ENCODE measurements at places on chromosomes 13 and 19. TPM values are rescaled to one million over a fixed set of nuclear protein-coding genes. Genes with fewer than 3 reads are reported as not detected.

DNA sequence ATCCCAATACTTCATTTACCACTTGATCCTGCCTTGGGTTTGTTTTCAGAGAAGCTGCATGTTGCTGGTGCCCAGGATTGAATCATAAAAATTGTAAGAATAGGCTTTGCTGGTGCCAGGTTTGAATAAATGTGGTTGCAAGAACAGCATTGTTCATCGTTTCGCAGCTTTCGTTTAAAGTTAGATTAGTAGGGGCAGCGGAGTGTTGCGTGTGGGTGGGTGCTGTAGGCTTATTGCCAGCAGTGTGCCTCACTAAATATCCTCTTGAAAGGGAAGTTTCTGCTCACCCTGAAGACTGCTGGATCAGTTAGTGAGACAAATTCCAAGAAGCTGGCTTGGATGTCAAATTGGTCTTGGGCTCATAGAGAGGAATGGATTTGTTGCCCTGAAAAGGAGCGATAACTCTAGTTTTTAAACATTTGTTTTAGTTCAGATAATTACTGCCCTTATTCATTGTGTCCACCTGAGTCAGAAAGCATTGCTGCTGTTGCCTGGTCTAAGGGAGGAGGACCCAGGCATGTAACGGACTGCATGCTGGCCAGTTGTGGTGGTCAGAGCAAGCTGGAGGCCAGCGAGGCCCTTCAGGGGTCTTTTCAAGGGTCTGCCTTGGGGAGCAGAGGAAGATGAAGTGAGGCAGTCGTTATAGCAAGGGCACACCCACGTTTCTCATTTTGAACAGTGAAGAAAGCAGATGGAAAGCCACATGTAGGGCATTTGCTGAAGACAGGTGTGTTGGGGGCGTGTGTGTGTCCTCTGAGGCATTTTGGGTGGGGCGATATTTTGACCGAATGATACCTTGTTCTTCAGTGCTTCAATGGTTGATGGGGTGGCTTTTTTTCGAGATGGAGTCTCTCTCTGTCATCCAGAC, 8.5 kb downstream of the ILF3 start:
- DNase-seq: no peak
- H3K4me1 ChIP-seq: peaks cover 9% of the 10 kb centered on the region
- peak overlapping the region; percentile 30 for H3K27ac ChIP-seq
- H3K4me3 ChIP-seq: no peak overlapping the region
- no peaks in the 10 kb centered on the region for H3K27me3 ChIP-seq

- no peak overlapping the region for H3K4me3 ChIP-seq
- H3K27ac ChIP-seq: no peak overlapping the region
- no peaks in the 10 kb centered on the region for H3K4me1 ChIP-seq
- DNase-seq: no peak
Measured at GRCh38 chr13:101576977-101577376, 124.5 kb downstream of the ITGBL1 start.

DNA sequence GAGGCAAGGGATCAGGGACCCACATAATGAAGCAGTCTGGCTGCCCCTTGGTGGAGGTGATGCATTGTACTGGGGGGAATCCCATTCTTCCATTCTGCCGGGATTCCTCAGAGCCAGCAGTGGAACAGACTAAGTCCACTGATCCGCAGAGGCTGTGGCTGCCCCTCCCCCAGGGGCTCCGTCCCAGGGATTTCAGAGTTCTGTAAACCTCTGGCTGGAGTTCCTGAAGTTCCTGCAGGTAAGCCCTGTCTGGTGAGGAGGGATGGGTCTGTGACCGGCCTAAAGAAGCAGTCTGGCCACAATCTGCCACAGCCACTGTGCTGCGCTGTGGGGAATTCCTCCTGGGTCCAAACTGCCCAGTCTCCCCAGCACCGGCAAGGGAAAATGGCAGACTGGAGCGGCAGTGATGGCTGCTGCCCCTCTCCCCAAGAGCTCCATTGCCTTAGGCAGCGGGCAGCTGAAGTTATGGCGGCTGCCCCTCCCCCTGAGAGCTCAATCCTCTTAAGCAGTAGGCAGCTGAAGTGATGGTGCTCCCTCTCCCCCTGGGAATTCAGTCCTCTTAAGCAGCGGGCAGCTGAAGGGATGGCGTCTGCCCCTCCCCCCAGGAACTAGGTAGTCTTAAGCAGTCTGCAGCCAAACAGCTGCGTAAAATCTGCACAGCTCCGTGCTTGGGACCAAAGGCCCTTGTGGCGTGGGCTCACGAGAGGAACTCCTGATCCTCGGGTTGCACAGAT, 155.7 kb downstream of the PCDH17 start:
- DNase-seq: no peak
- no peak overlapping the region for H3K4me3 ChIP-seq
- no peaks in the 10 kb centered on the region for H3K4me1 ChIP-seq
- no peak overlapping the region for H3K27ac ChIP-seq
- no peaks in the 10 kb centered on the region for H3K36me3 ChIP-seq

- no peaks in the 10 kb centered on the region for H3K27me3 ChIP-seq
- H3K4me3 ChIP-seq: peak overlapping the region; percentile 69
- H3K36me3 ChIP-seq: no peaks in the 10 kb centered on the region
- DNase-seq: no peak
- no peak overlapping the region for H3K27ac ChIP-seq
Measured at GRCh38 chr19:6531163-6531955, 533 bp downstream of the TNFSF9 start.

DNA sequence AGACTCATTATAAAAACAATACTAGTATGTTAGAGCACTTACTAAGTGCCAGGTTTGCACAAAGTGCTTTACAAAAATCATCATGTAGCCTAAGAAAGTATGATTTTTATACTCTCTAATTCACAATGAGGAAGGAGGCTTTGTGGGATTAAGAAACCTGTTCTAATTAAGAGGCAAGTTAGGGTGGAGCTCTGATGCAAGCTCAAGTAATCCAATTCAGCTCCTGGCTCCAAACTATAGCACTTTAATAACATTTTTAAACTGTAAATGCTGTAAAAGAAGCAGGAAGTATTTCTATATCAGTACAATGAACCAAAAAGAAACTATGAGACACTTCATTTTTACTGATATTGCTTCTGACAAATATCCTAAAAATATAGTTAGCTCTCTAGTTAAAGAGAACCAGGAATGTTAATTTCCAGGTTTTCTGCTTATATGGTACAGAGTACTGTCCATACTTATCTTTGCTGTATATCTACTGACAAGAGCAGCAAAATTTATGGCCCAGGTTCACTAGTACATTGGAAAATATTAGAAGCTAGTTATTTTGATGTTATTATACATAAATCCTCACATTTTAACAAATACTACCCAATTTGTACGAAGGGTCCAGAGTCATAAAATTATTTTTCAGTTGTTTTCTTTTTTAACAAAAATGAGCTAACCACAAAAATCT, 482.0 kb downstream of the DIAPH3 start:
- no peak overlapping the region for H3K27ac ChIP-seq
- no peaks in the 10 kb centered on the region for H3K27me3 ChIP-seq
- peaks cover 73% of the 10 kb centered on the region for H3K4me1 ChIP-seq
- H3K36me3 ChIP-seq: no peaks in the 10 kb centered on the region
- no peak for DNase-seq
- no peak overlapping the region for H3K4me3 ChIP-seq

GRCh38 chr19:24032651-24033050, 54.3 kb upstream of the ZNF254 start:
- H3K27me3 ChIP-seq: no peaks in the 10 kb centered on the region
- H3K27ac ChIP-seq: peak overlapping the region; percentile 98
- no peaks in the 10 kb centered on the region for H3K4me1 ChIP-seq
- peaks cover 4% of the 10 kb centered on the region for H3K36me3 ChIP-seq
- H3K4me3 ChIP-seq: peak overlapping the region; percentile 47
- no peak for DNase-seq

- DNase-seq: peak; percentile 86
- H3K4me1 ChIP-seq: 0 out of 2 replicates have a peak, but pooled peaks cover 3% of the 10 kb centered on the region
- H3K4me3 ChIP-seq: peak overlapping the region; percentile 57
- H3K36me3 ChIP-seq: no peaks in the 10 kb centered on the region
- H3K27me3 ChIP-seq: no peaks in the 10 kb centered on the region
- H3K27ac ChIP-seq: no peak overlapping the region
Measured at GRCh38 chr19:5805462-5806132, 730 bp downstream of the NRTN start.

GRCh38 chr13:56317841-56318240, 822.9 kb upstream of the PRR20A start:
- H3K4me1 ChIP-seq: no peaks in the 10 kb centered on the region
- H3K4me3 ChIP-seq: no peak overlapping the region
- no peaks in the 10 kb centered on the region for H3K27me3 ChIP-seq

- DNase-seq: peak; percentile 64
- H3K4me3 ChIP-seq: peak overlapping the region; percentile 54
- H3K27ac ChIP-seq: peak overlapping the region; percentile 29
- H3K4me1 ChIP-seq: peaks cover 9% of the 10 kb centered on the region
Measured at GRCh38 chr19:1400281-1401137, 833 bp downstream of the GAMT start.

DNA sequence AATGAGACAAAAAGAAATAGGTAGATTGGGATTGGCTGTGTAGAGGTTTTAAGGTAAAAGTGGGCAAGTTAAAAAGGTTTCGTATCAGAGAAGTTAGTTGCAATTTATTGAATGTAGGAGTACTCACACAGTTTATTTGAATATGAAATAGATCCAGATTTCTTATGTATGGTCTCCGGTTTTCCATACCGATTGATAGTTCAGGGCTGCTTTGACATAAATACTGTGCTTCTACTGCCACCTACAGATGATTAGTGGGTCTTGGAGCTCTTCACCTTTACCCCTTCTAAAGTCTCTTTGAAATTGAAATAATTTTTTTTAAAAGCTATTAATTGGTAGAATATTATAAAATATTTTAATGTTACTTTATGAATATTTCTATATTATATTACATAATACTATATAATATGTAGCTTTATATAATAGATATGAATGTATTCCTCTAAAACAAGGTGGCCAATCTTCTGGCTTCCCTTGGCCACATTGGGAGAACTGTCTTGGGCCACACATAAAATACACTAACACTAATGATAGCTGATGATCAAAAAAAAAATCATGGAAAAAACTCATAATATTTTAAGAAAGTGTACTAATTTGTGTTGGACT, 7.7 kb upstream of the GPR18 start:
- H3K27ac ChIP-seq: no peak overlapping the region
- no peaks in the 10 kb centered on the region for H3K4me1 ChIP-seq
- H3K27me3 ChIP-seq: no peaks in the 10 kb centered on the region
- no peak overlapping the region for H3K4me3 ChIP-seq

DNA sequence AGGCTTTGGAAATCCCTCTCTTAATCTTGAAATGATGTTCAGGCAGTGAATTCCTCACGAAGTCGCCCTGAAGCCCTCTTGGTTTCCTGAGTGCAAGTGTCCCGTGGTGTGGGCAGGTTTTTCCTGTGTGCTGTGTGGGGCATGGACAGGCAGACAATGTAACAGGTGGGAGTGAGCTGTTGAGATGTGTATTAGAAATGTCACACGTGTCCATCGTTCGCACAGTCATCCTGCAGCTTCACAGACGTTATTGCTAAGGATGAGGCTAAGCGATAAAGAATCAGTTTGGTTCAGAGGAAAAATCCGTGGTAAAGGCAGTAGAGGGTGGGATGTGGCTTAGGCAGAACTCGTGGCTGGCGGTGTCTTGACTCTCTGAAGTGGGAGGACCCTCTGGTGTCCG, 51.7 kb downstream of the SMARCA4 start:
- H3K27me3 ChIP-seq: no peaks in the 10 kb centered on the region
- no peaks in the 10 kb centered on the region for H3K4me1 ChIP-seq
- H3K4me3 ChIP-seq: no peak overlapping the region
- DNase-seq: no peak

- no peak overlapping the region for H3K27ac ChIP-seq
- H3K4me1 ChIP-seq: peaks cover 15% of the 10 kb centered on the region
- no peaks in the 10 kb centered on the region for H3K27me3 ChIP-seq
- H3K4me3 ChIP-seq: peak overlapping the region; percentile 27
- no peak for DNase-seq
- peaks cover 12% of the 10 kb centered on the region for H3K36me3 ChIP-seq
Measured at GRCh38 chr19:44645407-44646048, 1.8 kb downstream of the PVR start.

PABPC3 gene
- 0.59 TPM for total RNA-seq

CASP14 gene
- total RNA-seq: not detected

SYNGR4 gene
- not detected for total RNA-seq

PRR19 gene
- total RNA-seq: 2.9 TPM

COL4A1 gene
- total RNA-seq: 4.5 TPM
